ENCODE measurements at places on chromosomes 5 and 9. TPM values are rescaled to one million over a fixed set of nuclear protein-coding genes. Genes with fewer than 3 reads are reported as not detected.

DNA sequence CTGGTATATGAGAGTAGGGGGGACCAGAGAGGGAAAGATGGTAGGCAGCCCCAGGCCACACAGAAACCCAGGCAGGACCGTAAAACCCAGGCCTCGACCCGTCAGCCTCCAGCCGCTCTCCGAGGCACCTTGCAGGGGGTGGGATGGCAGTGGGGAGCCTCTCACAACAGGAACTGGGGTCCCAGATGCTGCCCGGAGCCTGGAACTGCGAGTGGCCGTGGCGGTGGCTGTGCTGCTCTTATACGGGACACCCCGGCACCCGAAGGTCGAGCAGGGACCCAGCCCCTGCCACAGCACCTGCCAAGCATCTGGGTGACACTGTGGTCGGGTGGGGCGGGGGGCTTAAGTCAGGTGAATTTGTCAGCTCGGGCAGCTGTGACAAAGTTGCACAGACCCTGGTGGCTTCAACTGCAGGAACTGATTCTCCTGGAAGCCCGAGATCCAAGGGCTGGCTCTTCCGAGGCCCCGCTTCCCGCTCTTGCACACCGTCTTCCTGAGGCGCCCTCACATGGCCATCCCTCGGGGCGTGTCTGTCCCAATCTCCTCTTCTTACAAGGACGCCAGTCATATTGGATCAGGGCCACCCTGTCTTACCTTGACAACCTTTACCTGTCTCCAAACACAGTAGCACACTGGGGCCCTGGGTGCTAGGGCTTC lies 47.6 kb upstream of the EGFL7 start:
- DNase-seq = no peak

GRCh38 chr5:167247816-167248215 lies 1043.6 kb upstream of the WWC1 start:
- no peak for DNase-seq

DNA sequence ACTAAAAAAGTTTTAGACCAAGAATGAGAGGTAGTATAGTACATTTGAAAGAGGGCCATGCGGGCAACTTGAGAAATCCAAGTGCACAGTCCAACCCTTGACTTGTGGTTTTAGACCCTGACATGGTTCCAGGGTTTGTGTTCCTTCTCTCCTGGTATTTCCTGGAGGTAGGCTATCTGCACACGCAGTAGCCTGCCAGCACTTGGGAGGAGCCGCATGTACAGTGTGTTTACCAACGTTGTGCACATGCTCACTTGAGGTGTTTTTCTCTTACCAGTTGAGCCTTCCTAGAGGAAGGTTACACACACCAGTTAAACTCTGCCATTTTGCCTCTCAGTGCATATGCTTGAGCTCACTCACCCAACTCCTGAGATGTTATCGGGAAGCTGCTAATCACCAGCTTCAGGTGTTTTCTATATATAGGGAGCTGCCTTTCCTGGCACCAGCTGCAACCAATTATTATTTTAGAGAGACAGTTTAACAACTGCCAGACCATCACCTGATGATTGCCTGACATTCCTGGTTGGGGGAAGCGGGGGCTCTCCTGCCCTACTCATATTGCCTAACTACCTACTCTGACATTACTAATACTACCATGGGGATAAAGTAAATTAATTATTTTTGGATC lies 593.4 kb upstream of the TUSC1 start:
- DNase-seq = no peak

DNA sequence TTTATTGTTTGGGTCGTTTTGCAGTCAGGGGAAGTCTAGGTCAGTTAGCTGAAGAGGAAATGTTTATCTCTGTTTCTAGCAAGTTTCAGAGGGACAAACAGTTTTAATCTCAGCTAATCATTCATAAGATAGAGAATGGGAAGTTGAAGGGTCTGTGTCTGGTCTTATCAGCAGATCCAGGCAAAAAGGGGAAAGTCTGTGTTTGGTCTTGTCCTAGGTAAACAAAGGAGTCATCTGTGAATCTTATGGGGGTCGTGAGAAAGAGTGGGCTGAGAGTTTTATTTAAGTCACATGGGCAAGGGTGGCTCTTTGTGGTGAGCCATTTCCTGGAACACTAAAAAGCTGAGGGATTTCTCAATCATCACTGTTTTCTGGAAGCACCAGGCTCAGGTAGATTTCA lies 5.6 kb upstream of the SNCAIP start:
- no peak for DNase-seq

- DNase-seq = no peak
Measured at GRCh38 chr9:86511614-86512360, 157.6 kb upstream of the TUT7 start.

DNA sequence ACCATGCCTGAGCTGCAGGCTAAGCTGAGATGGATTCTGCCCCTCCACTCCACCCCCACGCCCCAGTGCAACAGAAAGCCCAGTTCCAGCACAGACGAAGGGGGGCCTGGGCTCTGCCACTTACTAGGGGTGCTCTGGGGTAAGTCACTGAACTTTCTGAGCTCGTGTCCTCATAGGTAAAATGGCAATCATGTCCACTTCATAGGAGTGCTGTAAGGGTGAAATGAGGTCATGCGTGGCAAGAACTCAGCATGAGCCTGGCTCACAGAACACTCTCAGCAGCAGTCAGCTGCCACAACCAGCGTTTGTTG lies 8.4 kb upstream of the PSD2 start:
- DNase-seq = no peak

DNA sequence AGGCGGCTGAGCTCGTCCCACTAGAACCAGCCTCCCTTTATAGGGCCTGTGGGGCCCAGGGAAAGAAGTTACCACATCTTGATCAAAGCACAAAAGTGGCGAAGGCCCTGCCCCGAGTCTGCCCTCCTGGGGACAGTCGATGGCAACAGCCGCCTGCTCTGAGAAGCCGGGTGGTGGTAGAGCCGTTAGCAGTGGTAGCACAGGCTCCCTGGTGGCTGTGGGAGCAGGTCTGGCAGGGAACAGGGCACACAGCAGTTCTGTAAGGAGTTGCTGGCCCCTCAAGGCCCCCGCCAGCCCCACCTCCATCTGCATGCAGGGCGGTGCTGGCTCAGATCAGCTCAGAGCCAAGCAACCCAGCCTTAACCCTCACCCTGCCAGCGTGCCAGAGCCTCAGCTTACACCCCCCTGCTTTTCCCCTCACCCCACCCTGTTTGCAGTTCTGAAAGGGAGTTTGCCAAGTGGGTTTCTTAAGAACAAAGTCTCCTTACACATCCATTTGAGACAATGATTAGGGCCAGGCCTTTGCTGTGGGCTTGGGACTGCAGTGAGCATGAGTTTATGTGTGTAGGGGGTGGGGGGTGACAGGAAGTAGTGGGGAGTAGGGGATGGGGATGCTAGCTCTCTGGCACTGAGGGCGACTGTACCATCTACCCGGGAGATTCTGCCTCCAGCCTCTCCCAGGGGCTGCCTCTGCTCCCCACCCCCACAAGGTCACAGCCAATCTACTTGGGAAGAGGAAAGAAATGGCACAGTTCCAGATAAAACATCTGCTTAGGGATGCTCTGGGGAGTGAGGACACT lies 11.8 kb downstream of the ACSL6 start:
- no peak for DNase-seq

DNA sequence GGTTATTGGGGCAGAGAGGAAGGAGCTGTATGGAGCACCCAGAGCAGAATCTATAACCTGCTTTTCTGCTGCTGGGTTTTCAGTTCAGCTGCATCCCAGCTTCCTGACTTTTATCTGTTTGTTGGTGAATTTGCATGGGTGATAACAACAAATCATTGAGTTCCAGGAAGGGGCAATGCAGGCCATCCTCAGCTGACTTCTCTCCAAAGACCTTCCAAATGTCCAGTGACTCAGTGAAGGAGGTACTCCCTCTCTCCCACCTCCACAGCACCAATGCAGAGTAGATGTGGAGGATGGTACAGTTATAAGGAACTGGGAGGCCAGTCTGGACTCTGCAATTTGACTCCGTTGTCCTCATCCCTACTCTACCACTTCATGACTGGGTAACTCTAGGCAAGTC lies 1.6 kb upstream of the TXN start:
- DNase-seq = no peak

DNA sequence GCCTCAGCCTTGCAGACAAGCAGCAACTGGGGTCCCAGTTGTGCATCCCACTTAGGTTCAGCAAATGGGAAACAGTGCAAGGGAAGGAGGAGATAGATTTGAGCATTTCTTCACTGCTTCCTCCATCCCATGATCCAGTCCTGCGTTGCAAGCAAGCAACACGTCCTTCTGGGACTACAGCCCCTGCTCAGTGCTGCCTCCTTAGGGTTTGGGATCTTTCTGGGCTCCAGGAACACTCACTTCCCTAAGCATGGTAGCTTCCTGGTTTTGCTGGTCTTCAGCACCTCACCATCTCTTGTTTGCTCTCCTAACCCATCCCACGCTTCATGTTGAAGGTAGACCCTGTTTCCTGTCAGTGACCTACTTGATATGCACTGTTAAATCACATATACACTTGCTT lies 444.7 kb downstream of the MED10 start:
- no peak for DNase-seq

DNA sequence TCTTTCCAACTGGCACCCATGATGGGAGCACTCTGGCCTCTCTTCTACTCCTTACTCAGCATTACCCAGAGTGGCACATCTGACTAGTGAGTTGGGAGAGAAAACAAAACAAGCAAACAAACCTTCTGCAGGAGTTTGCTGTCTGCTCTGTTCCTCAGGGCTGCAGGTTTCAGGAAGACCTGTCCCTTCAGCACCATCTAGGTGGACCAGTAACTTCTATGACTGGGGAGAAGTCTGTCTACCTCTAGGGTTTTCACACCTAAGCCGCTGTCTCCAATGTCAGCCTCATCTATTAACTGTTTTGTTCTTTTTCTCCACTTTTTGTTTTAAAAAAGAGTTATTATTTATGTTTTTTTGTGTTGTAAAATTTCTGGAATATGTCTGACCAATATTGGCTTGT lies 58.7 kb downstream of the RAB3C start:
- no peak for DNase-seq

DNA sequence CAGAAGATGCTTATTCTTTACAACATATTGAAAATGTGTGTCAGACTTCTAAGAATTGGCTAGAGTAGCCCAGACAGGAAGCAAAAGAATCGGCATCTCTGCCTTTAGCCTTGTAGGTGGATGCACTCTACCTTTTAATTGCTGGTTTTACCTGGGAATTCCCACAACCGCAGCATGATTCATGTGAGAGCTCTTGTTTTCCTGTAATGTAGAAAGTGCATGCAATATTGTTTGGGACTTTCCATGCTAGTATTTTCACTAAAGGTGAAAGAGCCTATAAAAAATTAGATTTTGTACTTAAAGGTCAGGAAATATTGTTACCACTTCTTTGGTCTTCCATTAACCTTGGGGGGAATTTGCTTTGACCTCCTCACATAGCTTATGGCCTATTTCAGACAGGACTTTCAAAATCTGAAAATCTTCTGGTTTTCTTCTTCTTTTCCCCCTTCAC lies 89.8 kb downstream of the NTRK2 start:
- DNase-seq = peak; percentile 65

Gene SMIM15
- 56.9 TPM for total RNA-seq

Gene HTR1A
- total RNA-seq = not detected

Gene FOXI1
- not detected for total RNA-seq

Gene GTF3C5
- 81.2 TPM for total RNA-seq

Gene IRX2
- not detected for total RNA-seq

Gene IZUMO3
- not detected for total RNA-seq

Gene B4GALT7
- total RNA-seq = 15.4 TPM

Gene GNA14
- not detected for total RNA-seq
